ENCODE measurements at places on chromosomes 13 and 19.
A peak's percentile ranks its signal among the peaks of the same experiment; 100 is the strongest.

DNA sequence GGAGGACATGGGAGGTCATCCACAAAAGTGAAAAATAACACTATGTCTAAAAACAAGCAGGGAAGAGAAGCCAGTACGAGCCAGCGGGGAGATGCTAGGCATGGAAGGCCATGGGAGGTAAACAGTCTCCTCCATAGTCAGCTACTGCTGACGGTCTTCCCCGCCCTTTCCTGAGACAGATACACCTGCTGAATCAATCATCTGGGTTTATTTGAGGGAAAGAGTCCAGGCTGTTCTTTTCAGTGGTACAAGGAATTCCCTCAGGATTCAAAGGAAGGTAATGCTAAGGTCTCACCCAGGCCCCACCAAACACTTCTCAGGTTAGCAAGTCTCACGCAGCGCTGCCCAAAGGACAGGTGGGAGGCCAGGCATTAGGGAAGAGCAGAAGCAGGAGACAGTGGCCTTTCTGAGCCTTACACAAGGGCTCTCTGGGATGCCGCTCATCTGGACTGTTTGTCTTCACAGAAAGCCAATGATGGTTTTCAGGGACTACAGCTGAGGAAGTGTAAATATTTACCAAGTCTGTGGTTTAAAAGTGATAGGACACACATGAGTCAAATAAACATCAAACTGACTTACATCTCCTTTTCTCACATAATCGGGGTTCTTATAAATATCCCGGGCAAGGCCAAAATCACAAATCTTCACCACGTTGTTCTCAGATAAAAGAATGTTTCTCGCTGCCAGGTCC is 173.9 kb downstream of the FLT1 start:
- no peak for DNase-seq

DNA sequence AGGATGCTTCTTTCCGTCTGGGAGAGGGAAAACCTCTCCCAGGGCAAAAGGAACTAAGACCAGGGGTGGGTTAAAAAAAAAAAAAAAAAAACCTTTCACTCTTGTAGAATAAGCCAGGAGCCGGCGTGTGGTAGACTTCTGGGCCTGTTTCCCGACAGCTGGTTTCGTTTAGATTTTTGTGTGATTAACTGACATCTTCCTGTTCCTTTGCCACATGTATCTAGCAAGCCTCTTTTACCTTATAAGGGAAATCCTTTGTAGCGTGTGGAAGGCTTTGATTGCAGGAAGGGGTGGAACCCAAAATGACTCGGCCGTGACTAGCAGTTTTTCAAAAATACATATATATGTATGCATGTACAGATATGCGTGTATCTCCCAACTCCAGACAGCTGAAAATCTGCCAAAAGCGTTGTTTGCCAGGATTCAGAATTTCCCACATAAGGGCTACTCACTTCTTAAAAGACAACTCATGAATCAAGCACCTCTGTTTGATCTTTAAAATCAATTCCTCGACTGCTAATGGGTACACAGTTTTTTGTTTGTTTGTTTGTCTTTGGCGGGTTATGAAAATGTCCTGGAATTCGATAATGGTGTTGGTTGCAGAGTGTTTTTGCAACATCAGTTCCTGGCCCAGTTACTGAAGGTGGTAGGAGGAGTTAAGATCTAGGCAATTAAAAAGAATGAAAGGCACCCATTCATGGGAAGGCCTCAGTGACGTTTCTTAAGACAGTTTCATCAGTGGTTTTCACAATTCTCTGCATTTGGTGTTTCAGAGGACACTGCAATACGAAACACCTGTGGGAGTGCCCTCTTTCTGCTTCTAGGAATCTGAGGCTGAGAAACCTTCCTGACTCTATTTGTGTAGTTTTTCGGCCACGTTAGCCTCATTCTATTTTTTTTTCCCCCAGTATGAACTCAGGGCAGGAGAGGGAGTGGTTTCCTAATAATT is 2.7 kb downstream of the TPM4 start:
- DNase-seq, result no peak

DNA sequence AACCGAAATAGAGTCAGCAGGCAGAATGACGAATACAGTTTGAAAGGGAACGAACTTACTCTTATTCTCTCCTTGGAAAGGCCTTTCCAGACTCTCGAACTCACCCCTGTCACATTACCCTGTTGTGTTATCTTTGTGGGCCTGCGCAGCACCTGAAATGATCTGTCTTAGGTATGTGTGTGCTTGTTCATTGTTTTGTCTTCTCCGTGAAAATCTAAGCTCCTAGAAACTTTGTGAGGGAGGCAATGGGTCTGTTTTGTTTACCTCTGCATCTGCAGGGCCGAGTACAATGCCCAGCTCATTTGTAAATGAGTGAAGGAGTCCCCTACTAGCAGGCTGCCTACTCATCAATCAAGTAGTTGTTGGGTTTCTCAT is 19.6 kb downstream of the HMGB1 start:
- DNase-seq, result no peak

DNA sequence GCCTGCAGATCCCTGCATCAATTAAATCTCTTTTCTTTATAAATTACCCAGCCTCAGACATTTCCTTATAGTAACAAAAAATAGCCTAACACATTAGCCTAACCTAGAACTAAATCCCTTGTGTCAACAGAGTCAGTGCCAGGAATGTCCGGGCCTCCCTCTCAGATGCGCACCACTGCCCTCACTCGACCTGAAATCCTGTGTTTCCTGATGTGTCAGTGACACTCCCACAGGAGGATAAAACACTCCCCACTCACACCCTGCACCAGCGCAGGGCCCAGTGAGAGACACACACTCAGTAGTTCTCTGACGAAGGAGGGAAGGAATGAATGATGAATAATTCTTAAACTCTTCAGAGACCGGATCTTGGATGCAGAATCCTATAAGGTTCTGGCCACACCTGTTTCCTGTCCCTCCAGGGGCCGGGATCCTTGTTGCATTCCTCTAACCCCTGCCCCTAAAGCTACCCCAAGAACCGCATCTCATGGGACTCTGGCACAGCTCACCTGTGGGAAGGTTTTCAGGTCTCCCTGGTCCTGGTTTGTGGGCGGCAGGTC is 3.1 kb downstream of the CEACAM3 start:
- no peak for DNase-seq

- no peak for DNase-seq
Measured at GRCh38 chr19:50318438-50318837, 10.7 kb downstream of the KCNC3 start.

DNA sequence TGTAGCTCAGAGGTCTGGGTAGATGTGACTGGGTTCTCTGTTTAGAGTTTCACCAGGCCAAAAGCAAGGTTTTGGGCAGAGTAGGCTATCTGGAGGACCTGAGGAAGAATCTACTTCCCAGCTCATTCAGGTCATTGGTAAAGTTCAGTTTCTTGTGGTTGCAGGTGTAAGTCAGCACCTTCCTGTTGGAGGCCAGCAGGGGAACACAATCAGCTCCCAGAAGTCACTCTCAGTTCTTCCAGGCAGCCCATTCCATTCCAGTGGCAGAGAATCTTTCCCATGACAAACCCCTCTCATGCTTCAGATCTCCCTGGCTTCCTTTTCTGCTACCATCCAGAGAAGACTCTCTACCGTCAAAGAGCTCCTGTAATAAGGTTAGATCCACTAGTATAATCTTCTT is 176.2 kb upstream of the UFM1 start:
- DNase-seq, result no peak

GRCh38 chr13:109196948-109197347 is 567.5 kb downstream of the MYO16 start:
- DNase-seq, result no peak

- DNase-seq, result peak; percentile 45
Measured at GRCh38 chr19:55116232-55116858, 1.1 kb downstream of the PPP1R12C start.

DNA sequence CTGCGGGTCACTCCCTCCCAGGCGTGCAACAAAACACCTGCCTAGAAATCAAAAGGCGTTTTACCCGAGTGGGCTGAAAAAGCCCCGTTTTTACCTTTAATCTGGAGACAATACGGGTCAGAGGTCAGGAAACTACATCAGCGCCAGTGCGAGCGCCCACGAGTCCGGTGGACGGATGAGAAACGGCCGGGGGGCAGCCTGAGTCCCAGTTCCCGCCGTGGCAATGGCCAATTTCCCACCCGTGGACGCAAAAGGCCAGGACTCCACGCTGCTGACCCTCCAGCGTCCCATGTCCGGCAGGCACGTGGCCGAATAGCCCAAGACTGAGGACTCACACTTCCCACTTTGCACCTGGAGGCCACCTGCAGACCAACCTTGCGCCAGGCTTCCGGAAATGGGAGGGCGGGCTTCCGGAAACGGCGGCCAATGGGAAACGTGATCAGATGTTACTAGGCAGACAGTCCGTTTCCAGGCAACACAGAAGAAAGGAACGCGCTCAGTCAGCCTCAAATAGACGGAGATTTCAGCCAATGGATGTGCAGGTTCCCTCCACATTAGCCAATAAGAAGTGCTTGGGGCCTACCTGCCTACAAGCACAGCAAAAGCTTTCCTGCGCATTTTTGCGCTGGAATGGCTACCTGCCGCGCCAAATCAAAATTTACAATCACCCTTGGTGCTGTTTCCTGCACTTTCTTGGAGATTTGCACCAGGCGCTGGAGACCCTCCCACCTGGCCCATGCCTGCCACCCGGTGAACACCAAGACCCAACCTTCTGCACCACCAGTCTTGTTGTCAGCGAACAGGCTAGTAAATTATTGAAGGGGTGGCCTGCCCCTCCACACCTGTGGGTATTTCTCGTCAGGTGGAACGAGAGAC is 47.4 kb downstream of the ZFP14 start:
- DNase-seq, result peak; percentile 84

- DNase-seq, result no peak
Measured at GRCh38 chr13:67023130-67023876, 206.8 kb downstream of the PCDH9 start.

- DNase-seq, result no peak
Measured at GRCh38 chr19:6060600-6061375, 49.5 kb downstream of the RFX2 start.

- DNase-seq, result no peak
Measured at GRCh38 chr13:41459432-41460073, 2.2 kb downstream of the RGCC start.

DNA sequence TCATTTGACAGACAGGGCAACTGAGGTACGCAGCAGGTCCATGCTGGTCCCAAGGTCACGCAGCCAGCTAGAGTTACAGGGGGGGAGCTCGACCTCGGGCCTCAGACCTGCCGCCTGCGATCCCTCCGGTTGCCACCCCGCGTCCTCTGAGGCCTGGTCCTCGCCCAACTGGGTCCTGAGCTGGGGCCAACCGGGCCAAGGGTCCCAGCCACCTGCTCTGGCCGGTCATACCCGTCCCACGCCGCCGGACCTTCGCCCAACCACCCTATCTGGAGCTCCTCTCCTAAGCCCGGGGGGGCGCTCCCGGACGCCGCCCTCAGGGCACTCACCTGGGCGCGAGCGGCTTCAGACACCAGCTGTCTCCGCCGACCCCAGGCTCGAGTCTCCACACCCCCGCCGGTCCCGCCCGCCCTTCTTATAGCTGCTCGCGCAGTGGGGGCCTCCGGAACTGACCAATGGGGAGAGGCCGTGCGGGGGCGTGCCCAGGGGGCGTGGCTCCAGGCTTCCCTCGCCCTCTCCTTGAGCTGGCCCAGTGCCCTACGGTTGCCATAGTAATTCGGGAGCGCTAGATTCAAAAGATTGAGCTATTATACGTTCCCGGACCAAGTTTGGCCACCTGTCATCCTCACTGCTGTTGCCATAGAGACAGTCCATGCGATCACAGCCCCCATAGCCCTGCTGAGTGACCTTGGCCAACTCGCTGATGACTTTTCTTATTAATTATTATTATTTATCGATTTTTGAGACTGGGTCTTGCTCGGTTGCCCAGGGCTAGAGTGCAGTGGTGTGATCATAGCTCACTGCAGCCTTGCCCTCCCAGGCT is at the start of gene PLIN5:
PLIN5 (minus strand) TSS at position 389 of the 823 bp plus-strand sequence. CDS start 1,150 bp downstream, outside the sequence.
- peak; percentile 7 for DNase-seq

- no peak for DNase-seq
Measured at GRCh38 chr19:48982280-48982679, 10.8 kb downstream of the GYS1 start.

DNA sequence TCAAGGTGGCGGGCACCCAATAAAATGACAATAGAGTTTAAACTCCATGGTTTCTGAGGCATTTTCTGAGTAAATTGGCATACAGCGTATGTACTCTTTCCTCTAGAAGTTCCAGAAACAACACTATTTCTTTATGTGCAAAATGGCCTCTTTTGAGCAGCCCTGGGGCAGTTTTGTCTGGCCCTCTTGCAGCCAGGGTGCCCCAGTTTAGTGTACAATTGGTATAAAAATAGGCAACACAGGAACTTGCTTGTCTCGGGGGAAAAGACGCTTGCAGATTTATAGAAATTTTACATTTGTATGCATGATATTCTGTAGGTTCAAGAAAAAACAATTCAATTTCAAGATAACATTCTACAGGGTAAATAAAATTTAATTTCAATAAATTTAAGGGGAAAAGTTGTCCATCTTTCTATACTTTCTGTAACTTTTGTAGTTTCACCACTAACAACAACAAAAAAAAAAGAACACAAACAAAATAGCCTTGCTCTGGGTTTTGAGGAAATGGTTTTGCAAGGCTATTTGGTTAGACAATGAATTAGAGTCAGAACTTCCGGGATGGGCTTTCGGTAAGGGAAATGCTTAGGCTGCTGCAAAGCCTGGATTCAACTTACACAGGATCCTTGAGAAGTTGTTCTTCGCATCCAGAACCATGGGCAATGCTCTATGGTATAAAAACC is 45.3 kb downstream of the LRCH1 start:
- DNase-seq, result no peak

DNA sequence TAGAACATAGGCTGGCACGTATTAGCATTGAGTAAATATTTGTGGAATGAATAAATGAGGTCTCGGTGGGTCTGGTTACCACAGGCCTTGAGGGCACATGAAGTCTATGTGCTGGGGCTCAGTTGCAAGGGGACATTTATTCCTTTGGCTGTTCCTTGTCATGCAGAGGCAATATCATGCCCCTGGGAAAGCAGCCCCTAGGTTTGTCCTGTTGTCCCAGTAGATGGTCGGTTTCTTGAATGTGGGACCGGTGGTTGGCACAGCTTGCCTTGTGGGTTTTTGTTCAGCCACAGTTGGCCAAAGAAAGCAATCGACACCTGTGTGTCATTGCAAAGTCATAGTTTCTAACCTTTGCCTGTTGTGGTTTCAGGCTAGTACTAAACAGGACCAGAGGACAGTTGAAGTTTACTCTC is 24.7 kb upstream of the GPR183 start:
- no peak for DNase-seq

DNA sequence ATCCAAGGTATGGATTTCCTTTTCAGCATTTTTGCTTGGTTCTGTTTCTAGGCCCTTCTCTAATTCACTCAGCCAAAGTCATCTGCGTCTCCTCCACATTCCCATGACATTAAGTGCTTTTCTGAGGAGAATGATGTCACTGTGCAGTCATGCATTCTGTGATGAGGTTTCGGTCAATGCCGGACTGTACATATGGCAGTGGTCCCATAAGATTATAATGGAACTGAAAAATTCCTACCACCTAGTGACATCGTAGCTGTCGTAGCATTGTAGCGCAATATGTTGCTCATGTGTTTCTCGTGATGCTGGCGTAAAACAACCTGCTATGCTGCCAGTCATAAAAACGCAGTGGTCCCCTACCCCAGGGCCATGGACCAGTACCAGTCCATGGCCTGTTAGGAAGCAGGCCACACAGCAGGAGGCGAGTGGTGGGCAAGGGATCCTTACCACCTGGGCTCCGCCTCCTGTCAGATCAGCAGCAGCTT is 63.4 kb upstream of the TNFRSF19 start:
- DNase-seq, result no peak

GRCh38 chr13:103188713-103189326 is 122.6 kb upstream of the SLC10A2 start:
- no peak for DNase-seq

All from nucleus accumbens (tissue), 56 donors.